Psoas muscle (tissue), 8 donors: ENCODE measurements at places on chromosomes 3 and 15.

DNA sequence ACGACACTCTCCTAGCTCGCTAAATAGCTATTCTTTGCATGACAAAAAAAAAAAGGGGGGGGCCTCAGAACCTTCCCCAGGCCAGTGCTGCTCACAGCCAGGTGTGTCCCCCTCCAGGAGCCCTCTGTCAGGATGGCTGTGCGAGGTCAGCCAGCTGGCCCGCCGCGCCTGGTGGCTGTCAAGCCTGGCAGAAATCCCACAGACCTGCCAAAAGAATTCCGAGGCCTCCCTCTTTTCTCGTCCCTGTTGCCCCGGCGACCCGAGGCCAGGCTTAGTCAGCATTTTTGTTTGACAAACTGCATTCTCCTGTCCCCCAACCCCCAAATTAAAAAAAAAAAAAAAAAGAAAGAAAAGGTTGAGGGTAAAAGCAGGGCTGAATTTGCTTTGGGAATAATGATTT lies 61.9 kb downstream of the TM4SF4 start:
- DNase-seq: peak; percentile 74

DNA sequence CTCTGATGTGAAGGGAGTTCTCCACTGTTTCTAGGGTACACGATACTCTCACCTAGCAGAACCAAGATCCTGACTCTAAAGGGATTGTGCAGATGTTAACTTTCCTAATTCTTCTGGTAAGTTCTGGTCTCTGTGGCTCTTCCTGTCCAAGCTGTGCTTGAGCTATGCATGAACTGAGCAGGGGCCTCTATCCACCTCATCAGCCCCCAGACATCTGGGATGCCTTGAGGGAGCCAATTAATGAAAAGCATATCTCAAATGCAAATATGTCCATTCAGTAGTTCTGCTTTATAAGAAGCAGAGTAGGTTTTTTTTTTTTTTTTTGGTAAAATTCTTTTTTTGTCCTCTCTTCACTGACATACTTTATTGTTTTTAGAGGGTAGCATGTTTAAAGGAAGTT lies 89.6 kb downstream of the POLR2M start:
- no peak for DNase-seq

GRCh38 chr3:157857440-157857839 lies 248.8 kb downstream of the SHOX2 start:
- no peak for DNase-seq

DNA sequence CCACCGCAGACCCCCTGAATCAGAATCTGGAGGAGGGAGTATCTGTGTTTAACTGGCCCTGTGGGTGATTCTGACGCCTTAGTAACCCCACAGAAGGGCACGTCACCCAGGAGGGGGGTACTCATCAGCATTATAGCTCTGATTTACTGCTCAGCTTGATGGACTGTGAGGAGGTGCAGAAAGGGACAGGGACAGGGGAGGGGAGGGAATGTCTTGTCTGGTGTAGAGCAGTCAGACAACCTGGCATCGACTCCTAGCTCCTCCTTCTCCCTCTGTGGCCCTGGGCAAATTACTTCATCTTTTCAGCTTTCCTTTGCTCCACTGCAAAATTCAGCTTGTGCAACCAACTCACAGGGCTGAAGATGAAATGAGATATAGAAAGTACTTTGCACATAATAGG lies 42.3 kb upstream of the GLCE start:
- DNase-seq: no peak

DNA sequence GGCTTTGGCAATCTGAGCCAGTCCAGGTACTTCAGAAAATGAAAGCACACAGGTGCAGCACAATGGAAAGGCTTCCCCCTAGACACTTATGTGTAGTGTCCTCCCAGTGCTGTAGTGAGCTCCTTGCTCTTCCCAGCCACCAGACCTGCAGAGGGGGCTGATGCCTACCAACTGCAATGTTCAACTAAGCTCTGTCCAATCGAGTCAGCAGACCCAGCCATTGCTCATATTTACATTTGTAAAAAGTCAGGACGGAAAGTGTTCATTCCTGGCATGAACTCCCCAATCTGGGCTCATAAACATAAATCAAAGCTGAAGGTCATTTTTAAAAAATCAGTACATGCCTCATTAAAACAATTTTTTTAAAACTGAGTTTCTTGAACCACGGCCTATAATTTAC lies 73.0 kb downstream of the FOXP1 start:
- no peak for DNase-seq

DNA sequence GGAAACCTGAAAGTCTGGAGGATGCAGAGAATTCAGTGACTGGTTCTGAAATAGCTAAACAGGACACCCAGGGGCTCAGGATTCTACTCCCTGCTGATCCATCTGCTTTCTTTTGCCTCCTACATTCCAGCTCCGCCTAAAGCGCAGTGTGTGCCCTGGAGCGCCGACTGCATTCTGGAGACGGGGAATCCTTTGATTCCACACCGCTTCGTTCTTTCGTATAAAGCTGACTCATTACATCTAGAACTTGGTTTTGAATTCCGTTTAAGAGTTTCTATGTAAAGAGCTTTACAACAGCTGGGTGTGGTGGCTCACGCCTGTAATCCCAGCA lies 61.8 kb downstream of the SENP2 start:
- no peak for DNase-seq

GRCh38 chr3:183172051-183172639 lies 9.6 kb upstream of the LAMP3 start:
- DNase-seq: no peak

DNA sequence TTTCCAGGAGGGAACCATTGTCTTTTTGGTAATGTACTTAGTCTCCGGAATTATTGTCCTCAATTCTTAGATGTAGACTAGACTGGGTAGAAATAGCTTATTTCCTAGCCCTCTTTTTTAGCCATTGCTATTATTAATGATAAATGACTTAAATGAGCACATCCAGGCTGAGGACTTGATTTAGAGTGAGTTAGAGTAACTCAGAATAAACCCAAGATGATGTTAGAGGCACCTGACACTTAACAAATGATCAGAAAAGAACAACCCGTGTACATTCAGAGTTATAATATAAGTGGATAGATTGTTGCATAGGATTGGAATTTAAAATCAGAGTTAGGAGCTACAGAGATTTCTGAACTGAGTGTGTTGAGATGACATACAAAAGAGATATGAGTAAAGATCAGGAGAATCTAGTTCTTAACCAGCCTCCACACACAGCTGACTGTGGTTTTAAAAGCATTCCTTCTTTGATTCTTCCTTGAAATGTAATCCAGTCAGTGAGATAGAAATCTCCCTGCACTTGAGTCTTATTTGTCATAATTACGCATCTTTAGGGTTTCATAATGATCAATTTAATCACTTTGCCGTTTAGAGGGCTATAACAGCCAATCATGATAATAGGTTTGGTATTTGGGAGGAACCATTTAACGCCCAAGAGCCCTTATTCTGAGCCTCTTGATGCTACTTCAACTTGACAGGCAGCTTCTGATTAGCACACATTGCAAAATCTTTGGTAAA lies 366.5 kb downstream of the GAP43 start:
- no peak for DNase-seq

DNA sequence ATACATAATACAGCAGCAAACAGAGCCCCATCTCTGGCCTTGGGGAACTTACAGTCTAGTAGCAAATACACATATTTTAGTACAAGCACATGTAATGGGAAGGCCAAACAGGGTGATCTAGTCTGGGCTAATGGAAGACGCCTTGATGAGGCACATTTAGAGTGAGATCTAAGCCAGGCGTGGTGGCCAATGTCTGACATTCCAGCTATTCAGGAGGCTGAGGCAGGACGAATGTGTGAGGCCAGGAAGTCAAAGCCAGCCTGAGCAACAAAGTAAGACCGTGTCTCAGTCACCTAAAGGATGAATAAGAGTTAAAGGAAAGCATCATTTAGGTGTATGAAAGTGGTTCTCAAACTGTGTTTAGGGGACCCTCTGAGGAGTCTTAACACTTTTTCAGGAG lies 291.9 kb downstream of the MAGI1 start:
- no peak for DNase-seq

GRCh38 chr3:179732661-179733348 lies 80.0 kb downstream of the USP13 start:
- peak; percentile 93 for DNase-seq

DNA sequence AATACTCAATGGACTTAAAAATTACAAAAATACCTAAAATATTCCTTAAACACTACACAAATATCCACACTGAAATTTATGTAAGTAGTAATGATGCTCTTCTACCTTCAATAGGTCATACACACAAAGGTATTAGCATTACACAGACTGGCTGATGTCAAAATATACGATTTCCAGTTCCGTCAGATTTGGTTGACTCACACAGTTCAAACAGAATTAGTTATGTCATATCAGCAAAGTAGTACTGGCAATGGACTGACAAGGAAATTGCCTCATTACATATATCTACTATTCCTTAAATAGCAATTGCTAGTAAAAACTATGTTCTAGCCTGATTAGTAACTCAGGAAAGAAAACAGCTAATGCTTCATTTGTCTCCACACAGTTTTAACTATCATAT lies 70.8 kb downstream of the ADAM10 start:
- DNase-seq: no peak

DNA sequence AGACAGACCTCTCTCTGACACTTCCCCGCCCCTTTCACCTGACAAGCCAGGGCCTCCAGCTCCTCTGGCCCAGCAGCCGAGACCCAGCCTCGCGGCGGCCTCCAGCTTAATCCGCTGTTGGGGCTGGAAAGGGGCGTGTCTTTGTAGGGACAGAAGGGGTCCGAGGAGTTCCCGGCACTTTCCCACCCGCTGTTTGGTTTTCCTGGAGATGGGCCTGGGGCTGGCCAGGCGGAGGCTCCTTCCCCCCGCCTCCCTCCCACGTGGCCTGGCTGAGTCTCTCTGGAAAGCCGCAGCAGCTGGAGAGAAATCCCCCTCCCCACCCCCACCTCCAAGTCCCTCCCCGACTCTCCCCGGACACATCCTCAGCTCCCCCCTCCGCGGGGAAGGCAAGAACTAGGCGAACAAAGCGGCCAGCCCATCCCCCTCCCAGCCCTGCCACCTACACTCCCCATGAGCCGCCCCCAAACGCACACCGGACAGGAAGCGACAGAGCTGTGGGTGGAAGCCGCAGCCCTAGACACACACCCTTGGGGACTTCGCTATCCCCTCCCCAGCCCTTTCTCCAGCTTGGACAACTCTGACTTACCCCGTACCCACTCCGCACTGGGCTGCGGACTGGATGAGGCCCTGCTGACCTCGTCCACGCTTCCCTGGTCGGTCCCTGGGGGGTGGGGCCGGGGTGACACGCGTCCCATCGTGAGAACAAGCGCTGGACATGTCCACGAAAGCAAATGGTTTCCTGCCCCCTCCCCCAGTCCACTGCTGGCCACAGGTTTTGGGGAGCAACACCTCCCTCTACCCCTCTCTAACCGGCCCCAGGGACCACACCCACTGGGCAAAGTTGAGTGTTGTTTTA lies 1.2 kb downstream of the IGDCC4 start:
- DNase-seq: peak; percentile 65

DNA sequence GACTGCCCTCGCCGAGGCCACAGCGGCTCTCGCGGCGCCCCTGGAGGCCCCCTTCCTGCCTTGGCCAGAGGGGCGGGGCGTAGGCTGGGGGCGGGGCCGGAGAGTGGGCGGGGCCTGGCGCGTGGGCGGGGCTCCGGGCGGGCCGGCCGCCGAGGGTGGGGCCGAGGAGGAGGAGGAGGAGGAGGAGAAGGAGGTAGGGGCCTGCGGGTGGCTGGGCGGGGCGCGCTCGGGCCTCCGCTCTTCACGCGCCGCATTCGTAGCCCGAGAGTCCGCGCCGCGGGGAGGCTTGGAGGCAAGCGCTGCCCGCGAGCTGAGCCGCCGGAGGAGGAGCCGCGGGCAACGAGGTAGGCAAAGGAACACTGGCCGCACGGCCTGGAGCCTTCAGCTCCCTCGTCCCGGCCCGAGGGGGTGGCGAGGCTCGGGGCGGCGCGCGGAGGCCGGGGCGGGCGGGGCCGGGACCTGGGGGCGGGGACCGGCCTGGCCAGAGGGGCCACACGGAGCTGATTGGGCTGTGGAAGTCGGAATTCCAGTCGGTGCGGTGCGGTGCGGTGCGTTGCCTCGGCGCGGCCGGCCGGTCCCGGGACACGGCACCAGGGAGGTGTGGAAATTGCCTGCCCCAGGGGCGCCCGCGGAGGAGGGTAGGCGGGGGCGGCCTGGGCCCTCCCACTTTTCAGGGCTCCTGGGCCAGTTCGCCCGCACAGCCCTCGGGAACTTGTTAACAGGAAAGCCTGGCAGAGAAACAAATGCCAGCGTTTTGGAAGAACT lies at the start of gene PPP2R3A:
Gene PPP2R3A (plus strand): TSS at position 223 of the 765 bp plus-strand sequence. CDS start 35,771 bp downstream, outside the sequence.
- DNase-seq: peak; percentile 93
